AG09309 (cell line): ENCODE measurements at places on chromosomes 6 and 20.
A peak's percentile ranks its signal among the peaks of the same experiment; 100 is the strongest.

- DNase-seq, result no peak
Measured at GRCh38 chr6:75421316-75422023, 72.1 kb downstream of the FILIP1 start.

DNA sequence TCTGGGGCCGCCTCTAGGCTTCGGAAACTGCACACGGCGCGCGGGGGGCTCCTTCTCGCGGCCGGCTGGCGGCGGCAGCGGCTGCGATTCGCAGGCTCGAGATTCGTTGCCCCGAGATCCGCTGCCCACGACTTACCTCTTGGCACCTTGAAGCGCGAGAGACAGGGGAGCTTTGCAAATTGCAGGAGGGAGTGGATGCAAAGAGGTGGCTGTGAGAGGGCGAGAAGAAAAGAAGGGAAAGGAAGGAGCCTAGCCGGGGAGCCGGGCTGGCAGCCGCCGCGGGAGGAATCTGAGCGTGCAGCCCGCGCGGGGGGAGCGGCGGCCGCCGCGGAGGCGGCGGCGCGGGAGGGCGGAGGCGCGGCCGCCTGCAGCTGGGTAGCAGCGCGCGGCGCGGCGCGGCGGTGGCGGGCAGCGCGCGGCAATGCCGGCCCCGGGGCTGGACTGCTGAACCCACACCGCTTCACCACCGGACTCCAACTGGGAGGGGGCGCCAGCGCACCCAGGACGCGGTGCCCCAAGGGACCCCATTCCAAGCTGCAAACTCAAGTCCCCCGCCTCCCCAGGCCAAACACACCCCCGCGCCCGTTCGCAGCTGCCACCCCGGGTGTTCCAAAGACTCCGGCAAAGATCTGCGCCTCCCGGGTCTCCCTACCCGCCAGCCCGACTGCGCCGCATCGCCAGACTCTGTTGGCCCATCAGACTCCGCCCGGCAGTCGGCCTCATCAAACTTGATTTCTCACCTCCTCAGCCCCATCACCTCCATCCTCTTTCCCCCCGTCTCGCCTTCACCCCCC lies 44.2 kb upstream of the SUPT3H start:
- no peak for DNase-seq

DNA sequence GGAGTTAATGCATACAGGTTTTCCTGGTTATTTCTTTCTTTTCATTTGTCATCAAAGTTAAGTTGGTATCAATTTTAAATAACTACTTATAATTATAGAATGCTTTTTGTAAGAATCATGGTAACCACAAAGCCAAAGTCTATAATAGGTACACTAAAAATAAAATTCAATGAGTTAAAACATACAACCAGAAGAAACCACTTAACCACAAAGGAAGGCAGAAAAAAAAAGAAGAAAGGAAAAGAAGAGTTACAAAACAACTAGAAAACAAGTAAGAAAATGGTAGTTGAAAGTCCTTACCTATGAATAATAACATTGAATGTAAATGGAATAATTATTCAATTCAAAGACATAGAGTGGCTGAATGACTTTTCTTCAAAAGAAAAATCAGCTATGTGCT lies 45.6 kb downstream of the THBS2 start:
- DNase-seq, result no peak

DNA sequence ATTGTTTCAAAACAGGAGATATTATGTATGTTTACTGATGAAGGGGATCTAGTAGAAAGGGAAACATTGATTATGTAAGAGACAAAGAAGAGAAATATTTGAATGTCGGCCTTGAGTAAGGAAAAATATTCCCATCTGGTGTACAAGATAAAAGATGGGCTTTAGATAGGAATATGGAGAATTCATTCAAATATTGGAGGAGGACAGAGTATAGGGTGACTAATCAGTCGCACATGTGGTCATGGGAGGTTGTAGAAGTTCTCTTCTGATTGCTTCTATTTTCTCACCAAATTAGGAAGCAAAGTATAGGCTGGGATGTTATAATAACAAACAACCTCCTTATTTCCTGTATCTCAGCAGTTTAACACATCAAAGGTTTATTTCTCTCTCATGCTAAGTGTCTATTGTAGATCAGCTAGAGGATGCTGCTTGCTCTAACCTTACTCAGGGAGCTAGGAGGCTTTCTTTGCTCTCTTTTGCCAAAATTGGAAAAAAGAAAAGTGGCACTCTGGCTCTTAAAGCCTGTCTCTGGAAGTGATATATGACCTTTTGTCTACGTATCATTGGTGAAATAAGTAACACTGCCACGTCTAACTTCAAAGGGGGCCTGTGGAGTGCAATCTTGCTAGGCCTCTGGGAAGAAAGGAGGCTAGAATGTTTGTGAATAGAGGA lies 1.2 kb upstream of the HDDC2 start:
- DNase-seq, result no peak

GRCh38 chr6:29967379-29968010 lies 25.2 kb downstream of the HLA-A start:
- no peak for DNase-seq

GRCh38 chr6:111799576-111800258 lies 73.5 kb downstream of the FYN start:
- DNase-seq, result no peak

DNA sequence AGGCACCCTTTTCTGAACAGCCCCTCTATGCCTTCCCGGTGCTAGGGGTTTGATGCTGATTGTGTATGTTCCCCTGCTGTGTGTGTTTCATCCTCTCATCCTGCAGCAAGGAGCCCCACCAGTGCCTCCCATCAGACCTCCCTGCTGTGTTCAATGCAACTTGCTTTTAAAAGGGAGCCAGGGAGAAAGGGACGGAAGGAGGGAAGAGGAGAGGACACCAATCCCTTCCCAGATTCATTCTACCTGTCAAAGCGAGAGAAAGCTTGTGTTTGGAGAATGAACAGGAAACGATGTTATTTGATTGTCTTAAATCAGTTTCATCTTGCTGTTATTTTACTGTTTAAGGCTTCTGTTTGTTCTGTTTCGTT lies 259.2 kb downstream of the ADGB start:
- DNase-seq, result no peak

DNA sequence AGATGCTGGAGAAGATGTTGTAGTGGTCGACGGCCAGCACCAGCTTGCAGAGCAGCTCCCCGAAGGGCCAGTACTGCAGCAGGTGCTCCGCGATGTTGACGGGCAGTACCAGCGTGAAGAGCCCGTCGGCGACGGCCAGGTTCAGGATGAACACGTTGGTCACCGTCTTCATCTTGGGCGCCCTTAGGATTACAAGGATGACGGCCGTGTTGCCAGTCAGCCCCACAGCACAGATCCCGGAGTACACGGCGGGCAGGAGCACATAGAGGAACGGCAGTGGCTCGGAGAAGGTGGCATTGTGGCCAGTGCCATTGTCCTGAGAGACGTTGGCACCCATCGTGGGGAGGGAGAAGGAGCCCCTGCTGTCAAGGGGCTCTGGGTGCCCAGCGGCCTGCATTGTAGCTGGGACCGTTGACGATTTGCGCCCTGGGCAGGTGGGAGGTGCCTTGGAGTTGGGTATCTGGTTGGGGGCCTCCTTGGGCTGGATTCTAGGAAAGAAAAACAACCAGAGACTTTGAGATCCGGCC lies 867 bp downstream of the NPBWR2 start:
- no peak for DNase-seq

DNA sequence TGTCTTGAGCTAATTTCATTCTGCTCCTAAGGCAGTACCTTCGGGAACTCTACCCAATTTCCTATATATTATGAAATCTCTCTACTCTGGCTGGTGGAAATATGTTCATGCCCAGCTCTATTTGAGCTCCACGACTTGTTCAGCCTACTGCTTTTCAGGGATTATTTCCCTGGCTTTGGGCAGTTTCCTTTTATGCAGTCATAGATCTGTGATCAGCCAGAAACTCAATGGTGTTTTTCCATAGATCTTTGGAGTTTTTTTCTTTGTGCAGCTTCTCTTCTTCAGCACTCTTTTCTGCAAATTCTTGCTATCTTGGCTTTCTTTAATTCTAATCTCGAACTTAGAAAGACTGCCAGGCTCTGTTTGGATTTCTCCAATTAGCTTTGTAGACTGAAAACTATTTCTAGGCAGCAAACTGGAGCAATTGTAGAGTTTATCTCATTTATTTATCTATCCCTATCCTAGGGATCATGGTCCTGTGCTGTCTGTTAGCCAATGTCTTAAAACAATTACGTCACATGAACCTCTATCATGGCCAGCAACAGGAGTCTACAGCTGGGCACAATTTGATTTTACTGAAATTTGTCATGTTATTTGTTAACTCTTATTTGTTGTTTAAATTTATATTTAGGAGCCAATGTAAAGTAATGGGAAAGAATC lies 328.4 kb downstream of the BCKDHB start:
- no peak for DNase-seq

DNA sequence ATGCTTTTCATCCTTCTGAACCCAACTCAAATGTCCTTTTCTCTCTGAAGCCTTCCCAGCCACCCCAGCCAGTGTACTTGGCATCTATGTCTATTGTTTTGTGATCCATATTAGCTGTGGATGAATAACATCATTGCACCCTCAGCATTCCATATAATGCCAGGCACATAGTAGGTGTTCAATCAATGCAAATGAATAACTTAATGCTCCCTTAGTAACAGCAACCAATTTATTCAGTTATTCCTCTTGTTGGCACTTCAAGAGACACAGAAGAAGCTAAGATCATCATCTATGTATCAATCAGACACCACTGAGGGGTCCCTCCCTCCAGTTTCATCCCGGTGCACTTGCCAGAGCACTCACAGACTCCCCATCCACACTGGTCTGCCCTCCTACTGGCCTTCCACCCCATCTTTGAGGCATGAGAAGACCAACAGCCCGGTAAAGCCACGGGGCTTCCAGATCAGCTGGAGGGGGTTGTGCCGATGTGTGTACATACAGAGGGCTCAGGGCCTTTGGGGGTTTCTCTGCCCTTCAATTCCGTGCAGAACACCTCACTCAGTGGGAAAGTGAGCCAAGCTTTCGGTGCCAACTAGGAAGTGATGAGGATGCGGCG lies 2.4 kb upstream of the TAF8 start:
- no peak for DNase-seq

DNA sequence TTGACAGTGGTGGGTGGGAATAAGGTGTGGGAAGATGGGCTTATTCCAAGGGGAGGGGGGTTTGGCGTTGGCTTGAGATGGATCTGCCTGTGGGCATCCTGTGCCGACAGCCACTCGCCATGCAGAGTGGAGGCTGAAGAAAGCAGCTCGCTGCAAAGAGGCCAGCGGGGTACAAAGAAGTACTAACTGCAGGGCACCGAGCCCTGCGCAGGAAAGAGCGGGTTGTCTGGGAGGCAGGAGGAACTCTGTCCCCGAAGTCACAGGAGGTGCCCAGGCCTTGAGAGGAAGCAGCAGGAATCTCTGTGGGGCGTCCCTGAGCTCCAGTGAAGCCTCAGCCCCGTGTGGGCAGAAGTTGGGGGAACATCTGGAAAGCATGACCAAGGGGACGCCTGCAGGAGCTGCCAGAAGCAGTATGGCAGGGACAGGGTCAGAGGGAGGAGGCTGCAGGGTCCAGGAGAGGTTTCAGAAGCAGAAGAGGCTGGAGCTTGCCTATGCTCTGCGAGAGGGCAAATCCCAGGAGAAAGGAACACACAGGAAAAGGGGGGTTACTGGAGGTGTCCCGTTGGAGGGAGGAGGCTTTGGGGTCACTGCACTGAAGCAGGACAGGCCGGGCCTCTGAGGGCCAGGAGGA lies 77.2 kb downstream of the THBS2 start:
- DNase-seq, result no peak

DNA sequence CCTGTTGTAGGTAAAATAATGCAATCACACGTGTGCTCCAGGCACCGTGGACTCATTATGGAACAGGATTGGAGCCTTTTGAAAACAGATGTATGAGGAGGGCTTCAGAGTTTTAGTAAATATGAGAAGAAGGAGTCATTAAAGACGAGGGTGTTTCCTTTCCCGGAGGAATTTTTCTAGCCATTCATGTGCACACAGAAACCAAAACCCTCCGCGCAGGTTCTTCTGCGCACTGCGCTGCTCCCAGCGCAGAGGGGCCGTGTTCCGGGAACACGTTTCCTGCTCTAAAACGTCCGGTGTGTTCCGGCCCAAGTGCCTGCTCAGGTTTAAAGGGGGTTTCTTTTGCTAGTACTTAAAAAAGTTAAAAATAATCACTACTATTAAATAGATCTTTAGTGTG lies 11.6 kb downstream of the GPR31 start:
- no peak for DNase-seq

DNA sequence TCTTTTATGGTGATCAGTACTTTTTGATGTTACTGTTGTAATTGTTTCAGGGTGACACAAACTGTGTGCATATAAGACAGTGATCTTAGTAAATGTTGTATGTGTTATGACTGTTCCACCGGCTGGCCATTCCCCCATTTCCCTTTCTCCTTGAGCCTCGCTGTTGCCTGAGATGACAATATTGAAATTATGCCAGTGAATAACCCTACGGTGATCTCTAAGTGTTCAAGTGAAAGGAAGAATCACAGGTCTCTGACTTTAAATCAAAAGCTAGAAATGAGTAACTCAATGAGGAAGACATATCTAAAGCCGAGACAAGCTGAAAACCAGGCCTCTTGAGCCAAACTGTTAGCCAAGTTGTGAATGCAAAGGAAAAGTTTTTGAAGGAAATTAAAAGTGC lies 32.3 kb downstream of the TULP4 start:
- DNase-seq, result no peak

GRCh38 chr6:44649365-44650025 lies 262.0 kb downstream of the CDC5L start:
- DNase-seq, result peak; percentile 39

GRCh38 chr20:63198606-63199005 lies 17.3 kb downstream of the YTHDF1 start:
- no peak for DNase-seq

DNA sequence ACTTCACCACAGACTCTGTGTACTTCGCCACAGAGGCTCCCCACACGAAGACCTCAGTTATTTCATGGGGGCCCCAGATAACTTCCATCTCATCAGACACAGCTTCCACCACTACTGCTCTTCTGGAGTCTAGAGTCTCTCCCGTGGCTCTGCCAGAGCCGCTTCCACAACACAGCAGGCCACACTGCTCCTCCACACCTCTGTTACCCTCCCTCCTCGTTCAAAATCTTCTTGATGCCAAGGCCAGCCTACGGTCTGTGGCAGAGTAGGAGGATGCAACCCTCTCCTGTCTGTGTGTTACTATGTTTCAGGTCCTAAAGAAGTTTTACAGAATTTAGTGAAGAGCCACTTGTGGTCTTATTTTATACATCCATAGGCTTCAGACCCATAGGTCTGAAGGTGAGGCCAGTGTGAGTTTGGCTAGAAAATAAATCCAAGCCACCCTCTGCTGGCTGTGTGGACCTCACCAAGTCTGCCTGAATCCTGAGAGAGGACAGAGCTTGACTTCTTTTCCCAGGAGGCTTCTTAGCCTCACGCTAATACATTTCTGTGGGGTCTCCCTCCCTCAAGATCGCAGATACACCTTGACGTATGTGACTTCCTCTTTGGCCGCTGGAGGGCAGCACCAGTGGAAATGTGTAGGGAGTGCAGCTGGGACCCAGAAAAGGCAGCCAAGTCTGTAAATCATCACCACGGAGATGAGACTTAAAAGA lies 197.7 kb downstream of the FAXC start:
- DNase-seq, result no peak

GRCh38 chr6:2626401-2626800 lies 124.3 kb downstream of the MYLK4 start:
- no peak for DNase-seq

DNA sequence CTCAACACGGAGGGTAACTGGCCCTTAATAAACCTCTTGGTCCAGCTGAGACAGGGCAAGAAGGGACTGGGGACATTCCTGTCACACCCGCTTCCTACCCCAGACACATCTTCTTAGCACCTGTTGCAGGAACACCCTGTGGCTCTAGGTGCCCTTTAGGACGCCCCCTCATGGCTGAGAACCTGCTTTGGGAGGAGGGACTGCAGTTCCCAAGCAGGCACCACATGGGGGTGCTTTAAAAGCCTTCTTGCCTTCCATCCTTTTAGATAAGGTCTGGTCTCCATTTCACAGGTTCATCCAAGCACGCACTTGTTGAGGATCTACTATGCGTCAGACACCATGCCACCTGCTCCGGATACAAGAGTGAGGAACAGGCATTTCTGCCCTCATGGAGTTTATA lies 26.6 kb downstream of the NSFL1C start:
- no peak for DNase-seq
